Left ventricle myocardium inferior (tissue), 1 donor: ENCODE measurements at places on chromosomes 1 and 21. TPM values are rescaled to one million over a fixed set of nuclear protein-coding genes. Genes with fewer than 3 reads are reported as not detected.

Gene TDRD5
- not detected for total RNA-seq

DNA sequence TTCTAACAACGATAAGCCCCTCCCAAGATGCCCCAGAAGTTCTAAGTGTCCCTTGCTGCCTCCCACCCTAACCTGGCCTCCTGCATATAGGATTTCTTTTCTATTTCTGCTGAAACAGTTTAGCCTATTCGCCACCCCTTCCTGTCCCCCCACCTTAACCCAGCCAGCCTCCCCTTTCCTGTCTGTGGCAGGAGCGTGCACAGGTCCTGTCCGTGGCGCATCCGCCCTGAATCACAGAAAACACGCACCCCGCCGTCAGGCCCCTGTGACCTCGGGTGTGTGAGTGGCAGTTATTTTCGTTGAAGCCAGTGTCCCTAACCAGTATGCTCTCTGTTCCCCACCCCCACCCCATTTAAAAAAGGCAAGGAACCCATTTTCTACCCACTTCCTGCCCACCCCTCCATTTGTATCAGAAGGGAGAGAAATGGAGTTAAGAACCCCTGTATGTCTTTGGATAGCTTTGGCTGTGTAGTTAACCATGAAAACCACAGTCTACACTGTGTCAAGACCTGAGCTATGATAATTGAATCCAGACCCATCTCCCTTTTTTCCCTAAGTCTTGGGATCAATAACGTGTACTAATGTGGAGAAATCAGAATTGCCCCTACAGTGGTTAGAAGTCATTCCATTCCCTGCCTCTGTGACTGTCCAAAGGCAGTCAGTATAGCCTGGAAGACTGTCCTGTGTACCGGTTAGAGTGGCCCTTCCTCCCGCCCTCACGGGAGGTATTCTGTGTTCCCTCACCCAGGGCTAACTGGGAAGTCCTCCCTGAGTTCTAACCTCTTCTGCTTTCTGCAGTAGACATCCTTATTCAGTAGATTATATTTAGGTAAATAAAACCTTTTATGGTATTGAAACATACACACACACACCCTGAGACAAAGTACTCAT lies 1.8 kb downstream of the PLEKHO1 start:
- H3K27ac ChIP-seq: peak overlapping the region; percentile 92
- peaks cover 32% of the 10 kb centered on the region for H3K36me3 ChIP-seq
- DNase-seq: no peak
- H3K27me3 ChIP-seq: no peaks in the 10 kb centered on the region
- H3K4me3 ChIP-seq: peak overlapping the region; percentile 89

- H3K36me3 ChIP-seq: peaks cover 44% of the 10 kb centered on the region
- peak; percentile 83 for DNase-seq
- H3K27ac ChIP-seq: no peak overlapping the region
- H3K27me3 ChIP-seq: no peaks in the 10 kb centered on the region
These were observed 9.9 kb upstream of the MTARC1 start for GRCh38 chr1:220776720-220777326.

GRCh38 chr1:5597991-5598823 lies 394.0 kb downstream of the NPHP4 start:
- no peaks in the 10 kb centered on the region for H3K36me3 ChIP-seq
- H3K27ac ChIP-seq: no peak overlapping the region
- peaks cover 80% of the 10 kb centered on the region for H3K27me3 ChIP-seq
- no peak overlapping the region for H3K4me3 ChIP-seq
- DNase-seq: no peak

GRCh38 chr1:204396015-204396583 lies 15.5 kb downstream of the PPP1R15B start:
- no peak for DNase-seq
- H3K4me1 ChIP-seq: peaks cover 4% of the 10 kb centered on the region
- H3K4me3 ChIP-seq: no peak overlapping the region
- no peak overlapping the region for H3K27ac ChIP-seq
- peaks cover 23% of the 10 kb centered on the region for H3K36me3 ChIP-seq

GRCh38 chr1:224502459-224503160 lies 68.0 kb upstream of the WDR26 start:
- H3K4me1 ChIP-seq: peaks cover 63% of the 10 kb centered on the region
- peak overlapping the region; percentile 89 for H3K27ac ChIP-seq
- peak overlapping the region; percentile 44 for H3K4me3 ChIP-seq
- no peaks in the 10 kb centered on the region for H3K36me3 ChIP-seq
